ENCODE measurements at places on chromosomes 6 and 20.

DNA sequence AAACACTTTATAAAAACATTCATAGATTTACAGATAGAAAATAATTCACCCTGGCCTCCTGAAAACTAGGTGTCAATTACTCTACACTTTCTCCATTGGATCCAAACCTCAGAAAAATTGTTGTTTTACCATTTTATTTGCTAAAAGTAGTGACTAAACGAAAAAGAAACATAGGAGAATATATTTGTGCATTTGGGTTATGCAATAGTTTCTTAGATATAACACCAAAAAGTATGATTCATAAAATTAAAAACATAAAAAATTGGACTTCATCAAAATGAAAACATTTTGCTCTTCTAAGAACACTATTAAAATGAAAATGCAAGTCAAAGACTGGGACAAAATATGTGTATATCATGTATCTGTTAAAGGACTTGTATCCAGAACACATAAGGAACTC, 671.3 kb downstream of the MAFB start:
- no peak for DNase-seq

DNA sequence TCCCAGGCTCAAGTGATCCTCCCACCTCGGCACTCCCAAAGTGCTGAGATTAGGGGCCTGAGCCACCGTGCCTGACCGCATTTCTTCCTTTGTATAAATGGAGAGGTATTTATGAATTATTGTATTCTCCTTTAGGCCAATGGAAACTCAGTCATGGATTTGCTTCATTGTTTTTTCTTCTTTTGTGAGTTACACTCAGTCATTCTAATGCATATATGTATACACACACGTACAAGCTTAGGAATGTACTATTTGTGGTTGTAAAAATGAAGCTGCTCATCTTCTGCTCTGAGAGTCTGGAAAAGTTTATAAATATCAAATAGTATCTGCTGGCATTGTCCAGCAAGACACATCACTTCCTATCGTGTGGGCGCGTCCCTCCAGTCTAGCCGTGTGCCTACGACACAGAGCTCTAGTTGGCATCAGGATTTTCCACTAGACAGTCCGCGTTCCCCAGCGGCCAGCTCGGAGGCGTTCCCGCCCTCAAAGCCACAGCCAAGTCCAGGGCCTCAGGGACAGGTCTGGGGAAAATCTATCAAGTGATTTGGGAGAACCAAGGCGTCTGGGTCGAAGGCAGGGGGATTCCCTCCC, 215.2 kb downstream of the NFATC2 start:
- peak; percentile 33 for DNase-seq

GRCh38 chr6:109059153-109059552, 35.5 kb downstream of the SESN1 start:
- DNase-seq, result peak; percentile 66

DNA sequence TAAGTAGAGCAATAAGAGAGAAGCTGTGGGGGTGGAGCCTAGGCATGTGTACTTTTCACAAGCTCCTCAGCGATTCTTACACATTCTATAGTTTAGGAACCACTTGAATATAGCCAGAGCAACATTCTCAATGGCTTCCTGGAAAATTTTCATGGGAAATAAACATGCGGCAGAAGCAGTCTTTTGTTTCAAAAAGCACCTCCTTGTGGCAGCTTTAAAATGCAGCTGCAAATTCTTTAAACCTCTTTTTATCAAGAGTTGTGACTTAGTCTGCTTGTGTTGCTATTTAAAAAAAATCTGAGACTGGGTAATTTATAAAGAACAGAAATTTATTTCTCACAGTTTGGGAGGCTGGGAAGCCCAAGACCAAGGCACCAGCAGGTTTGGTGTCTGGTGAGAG, 23.8 kb downstream of the NKX2-2 start:
- no peak for DNase-seq

DNA sequence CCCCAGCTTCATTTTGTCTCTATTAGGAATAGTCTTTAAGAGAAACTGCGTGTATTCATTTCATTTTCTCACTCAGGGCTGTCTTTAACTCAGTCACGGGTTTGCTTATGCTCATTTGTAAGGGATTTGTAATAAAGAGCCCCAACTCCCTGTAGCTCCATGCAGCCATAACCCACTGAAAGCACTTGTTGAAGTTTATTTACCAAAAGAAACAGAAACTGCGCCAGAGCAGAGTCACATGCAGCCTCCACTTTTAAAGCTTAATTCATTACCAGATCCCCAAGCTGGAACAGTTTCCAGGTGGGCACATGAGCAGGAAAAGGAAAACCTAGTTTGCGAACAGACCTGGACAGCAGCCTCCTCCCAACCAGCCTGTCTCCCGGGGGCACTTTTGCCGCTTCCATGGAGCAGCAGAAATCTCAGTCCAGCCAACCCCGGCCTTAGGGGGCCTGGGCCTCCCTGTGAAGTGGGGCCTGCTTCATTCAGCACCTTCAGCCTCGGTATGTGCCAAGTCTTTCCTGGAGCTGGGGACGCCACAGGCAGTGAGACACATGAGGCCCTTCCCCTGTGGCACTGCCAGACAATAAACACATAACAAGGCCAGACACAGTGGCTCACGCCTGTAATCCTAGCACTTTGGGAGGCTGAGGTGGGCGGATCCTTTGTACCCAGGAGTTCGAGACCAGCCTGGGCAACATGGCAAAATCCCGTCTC, 4.5 kb downstream of the BCAS4 start:
- no peak for DNase-seq

- peak; percentile 97 for DNase-seq
These were observed 11.9 kb upstream of the TMEM170B start for GRCh38 chr6:11525468-11526155.

DNA sequence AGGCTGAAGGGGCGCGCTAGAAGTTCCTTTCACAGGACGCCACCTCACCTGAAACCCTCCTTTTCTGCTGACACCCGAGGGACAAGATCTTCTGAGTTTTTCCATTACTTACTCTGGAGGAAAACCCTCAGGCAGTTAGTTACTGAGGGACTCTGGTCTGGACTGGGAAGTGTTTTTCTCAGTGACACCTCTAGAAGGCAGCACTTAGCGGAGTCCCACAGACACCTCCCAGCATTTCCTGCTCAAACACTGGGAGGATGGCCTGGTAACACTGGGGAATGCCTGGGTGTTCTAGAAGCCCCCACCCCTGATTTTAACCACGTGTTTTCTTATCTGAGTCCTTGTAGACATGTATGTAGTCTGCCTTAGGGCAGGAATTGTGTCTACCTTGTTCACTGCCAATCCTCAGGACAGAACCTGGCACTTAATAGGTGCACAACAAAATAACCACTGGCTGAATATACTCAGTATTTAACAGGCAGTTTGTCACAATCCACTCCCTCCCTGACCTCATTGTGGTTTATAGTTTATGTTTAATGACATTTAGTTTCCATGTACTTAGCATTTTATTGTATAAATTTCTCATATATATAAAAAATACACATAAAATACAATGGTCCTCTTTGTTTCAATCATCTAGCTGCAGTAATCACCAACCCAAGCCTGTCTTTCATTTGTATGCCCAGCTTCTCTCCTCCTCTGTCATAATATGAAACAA, 4.8 kb downstream of the GSTA3 start:
- DNase-seq, result no peak

- DNase-seq, result peak; percentile 28
These were observed 213.1 kb downstream of the ATXN1 start for GRCh38 chr6:16548121-16548520.

GRCh38 chr6:140388815-140389214, 1014.4 kb upstream of the CITED2 start:
- no peak for DNase-seq

DNA sequence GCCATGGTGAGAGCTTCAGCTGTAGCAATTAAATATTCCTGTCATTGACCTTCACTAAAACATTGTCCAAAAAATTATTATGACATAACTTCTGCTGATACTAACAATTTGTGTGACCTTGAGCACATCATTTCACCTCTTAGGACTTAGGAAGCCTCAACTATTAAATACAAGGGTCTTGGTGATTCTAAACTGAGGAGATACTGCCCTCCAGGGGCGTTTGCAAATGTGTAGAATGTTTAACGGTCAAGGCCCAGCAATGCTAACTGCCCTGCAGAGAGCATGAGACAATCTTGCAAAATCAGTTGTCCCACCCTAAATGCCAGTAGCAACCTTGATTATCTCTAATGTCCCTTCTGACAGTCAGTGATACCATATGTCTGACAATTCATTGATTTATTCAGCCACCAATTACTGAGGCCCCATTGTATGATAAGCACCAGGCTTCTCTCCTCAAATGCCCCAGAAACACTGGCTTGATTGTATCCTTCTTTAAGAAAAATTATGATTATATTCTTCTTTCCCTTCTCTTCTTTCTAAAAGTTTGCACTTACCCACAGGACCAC, 284.1 kb upstream of the PLN start:
- DNase-seq, result no peak

DNA sequence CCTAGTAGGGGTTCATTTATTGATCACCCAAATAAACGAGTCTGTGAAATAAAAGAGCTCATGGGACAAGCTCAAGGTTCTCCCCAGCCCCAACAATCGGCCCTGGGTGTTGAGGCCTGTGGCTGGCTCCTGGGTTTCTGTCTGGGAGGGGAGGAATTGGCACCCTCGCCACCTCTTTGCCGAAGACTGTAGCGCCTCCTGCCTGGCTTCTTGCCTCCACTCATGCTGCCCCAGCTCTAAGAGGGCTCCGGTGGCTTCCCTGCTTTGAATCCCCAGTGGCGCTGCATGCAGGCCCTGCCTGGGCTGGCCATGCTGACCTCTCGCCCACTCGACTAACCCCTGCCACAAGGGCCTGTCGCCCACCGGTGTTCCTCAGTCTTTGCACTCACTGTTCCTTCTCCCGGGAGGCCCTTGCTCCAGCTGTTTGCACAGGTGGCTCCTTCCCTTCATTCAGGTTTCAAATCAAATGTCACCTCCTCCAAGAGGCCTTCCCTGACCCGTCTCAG, 5.4 kb downstream of the MLN start:
- no peak for DNase-seq

- no peak for DNase-seq
These were observed 48.1 kb downstream of the TBC1D7 start for GRCh38 chr6:13280254-13280653.

- DNase-seq, result peak; percentile 83
These were observed 5.7 kb upstream of the FKBP5 start for GRCh38 chr6:35694462-35694861.

GRCh38 chr20:45489083-45489531, 19.6 kb downstream of the WFDC2 start:
- DNase-seq, result no peak

DNA sequence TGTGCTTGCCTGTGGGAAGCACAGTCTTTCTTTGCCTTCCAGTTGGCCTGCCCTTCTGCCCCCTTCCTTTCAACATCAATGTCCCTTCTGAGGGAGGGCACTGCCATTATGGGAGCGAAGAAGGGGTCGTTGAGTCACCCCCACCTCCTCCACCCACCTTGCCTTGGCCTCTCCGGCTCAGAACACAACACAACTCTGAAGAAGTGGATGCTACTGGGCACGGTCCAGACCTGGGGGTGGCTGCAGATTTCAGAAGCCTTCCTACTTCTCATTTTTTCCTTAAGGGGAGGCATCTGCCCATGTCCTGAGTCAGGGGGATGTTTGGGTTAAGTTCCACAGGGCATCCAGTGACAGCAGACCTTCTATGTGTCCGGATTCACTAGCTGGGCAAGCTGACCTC, 72.1 kb downstream of the GFOD1 start:
- peak; percentile 51 for DNase-seq

DNA sequence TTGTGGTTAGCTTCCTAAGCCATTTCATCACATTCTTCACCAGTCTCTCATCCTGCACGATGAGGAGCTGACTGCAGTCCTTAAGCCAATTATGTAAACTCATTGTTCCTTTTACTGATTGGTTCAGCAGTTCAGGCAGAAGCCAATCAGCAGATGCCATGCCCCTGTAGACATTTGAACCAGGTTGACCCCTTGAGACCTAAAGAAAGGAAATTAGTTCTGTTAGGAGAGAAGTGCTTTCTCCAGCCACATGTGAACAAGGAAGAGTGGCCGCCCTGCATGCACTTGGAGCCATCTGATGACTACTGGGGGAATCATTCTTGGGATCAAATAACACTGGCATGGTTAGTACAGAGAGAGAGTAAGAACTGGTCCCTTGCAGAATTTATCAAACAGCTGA, 535.2 kb upstream of the ID4 start:
- DNase-seq, result no peak

DNA sequence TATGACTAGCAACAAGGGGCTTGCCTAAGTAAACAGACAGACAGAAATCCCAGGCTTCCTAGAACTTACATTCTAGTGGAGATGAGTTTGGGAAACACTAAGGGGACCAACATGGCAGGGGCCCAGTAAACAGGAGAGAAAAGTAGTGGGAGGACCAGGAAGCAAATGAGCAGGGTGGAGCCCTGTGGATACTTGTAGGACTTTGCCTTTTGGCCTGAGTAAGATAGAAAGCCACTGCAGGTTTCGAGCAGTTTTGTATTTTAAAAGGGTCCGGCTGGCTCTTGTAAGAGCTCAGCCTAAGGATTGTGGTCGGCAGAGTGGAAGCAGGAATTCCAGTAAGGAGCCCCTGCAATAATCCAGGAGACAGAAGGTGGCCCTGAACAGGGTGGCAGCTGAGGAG, 125.5 kb downstream of the MAP3K7 start:
- no peak for DNase-seq

DNA sequence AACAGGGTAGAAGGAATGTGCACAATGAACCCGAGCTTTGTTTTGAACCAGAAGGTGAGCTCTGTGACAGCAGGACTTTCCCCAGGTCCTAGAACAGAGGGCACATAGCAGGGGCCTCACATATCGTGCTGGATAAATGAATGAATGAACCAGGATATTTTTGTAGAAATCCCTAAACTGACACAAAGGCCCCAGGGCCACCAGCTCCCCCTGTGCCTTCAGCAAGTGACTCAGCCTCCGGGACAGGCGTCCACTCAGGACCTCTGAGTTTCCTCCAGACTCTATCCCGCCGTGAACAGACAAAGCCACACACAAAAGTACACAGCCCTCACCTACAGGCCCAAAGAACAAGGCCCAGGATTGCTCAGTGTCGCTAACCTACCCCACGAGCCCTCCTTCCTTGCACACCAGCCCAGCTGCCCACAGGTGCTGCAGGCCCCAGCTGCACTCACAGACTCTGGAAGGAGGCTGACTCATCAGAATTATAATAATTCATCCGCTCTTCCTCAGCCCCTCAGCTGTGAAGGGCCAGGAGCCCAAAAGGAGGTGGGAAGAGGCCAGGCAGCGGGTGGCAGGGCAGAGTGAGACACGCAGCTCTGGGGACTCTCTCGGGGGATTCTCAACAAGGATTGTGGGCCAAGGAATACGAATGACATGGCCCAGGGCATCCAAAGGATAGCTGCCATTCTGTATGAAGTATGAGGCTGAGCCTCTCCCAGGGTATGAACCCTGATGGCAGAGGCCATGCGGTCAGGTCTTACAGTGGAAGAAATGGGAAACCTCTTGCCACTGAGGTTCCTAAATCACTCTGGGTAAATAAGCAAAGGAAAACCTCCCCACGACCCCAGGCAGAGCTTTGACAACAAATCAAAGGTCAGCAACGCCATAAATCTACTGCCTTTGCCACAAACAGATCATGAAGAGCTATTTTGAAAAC, 40.9 kb downstream of the SUMO4 start:
- DNase-seq, result no peak

DNA sequence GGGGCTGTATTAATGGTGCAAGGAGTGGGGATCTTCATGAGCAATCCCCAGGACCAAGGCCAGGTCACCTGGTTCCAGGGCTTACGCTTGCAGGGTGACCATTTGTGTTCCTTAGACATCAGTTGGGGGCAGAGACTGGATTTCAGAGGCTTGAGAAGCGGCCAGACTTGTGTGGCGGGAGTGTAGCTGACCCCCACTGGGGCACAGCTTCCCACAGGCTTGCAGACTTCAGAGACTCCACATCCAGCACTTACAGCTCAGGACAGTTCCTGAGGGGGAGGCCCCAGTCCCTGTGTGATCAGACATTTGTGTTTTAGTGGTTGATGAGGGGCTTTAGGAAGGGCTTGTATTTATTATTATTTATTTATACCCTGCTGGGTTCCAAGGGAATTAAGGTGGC, 15.3 kb downstream of the TJAP1 start:
- no peak for DNase-seq

Measured in suppressor macrophage treated with lipopolysaccharide for 1 hour (primary cell).